ENCODE measurements at places on chromosomes 7 and 10.
A peak's percentile ranks its signal among the peaks of the same experiment; 100 is the strongest.

GRCh38 chr10:75773231-75773780 is 341.9 kb downstream of the LRMDA start:
- DNase-seq, result no peak

DNA sequence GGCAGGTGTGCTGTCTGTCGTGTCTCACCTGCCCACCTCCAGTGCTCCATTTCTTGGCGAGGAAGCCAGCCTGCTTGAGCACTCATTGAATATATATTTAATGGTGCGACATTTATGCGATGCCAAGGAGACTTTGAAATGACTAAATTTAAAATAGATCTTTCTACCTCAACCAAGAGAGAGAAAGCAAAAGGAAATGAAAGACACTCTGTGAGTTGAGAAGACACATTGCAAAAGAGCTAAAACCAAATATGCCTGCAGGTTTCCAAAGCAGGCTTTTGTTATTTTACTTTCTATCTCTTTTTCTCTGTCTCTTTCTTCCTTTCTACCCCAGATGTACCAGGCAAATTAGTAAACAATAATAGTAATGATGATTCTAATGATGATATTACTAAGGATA is 53.6 kb upstream of the AOAH start:
- no peak for DNase-seq

DNA sequence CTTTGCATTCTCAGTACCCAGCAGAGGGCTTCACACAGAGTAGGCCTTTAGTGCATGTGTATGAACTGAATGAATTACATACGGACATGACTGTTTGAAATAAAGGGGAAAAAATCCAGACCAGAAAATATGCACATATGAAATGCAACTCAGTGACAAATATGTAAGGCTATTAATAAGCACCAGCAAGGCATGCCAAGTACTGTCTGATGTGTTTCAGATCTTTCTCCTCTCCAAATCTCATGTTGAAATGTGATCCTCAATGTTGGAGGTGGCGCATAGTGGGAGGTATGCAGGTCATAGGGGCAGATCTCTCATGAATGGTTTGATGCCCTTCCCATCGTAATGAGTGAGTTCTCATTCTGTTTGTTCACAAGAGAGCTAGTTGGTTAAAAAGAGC is 87.3 kb upstream of the TOMM7 start:
- no peak for DNase-seq

DNA sequence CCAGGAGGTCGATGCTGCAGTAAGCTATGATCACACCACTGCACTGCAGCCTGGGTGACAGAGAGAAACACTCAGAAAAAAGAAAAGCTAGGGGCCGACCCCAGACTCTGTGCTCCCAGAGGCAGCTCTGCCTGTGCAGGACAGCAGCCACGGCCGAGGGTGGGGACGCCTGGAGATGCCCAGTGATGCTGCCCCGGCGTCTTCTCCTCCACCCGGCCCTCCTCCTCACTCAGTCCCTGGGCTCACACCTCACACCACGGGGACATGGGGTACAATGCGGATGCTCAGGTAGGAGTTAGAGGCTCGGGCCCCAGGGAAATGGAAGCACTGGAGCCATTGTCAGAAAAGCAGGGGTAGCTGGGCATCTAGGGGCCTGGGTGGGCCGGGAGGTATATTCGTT is 46.3 kb upstream of the ELFN1 start:
- DNase-seq, result no peak

- no peak for DNase-seq
Measured at GRCh38 chr10:86979296-86979818, 11.1 kb downstream of the ADIRF start.

- no peak for DNase-seq
Measured at GRCh38 chr7:54811846-54812254, 52.8 kb upstream of the SEC61G start.

DNA sequence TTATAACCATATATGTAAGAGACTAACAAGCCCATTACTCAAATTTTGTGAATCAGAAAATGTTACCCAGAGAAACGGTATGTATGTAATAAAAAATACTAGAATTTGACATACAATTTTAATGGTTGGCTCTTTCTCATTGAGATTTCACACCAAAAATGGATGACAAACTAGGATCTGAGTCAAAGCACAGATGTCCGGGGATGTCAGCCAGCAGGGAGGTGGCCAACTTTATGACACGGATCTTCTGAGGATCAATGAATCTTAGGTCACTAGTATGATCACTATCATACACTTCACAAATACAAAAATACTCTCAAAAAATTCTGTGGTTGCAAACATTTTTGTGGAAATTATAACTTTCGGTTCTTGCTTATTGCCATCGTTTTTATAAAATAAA is 173.5 kb upstream of the NFE2L3 start:
- DNase-seq, result no peak

GRCh38 chr10:24206334-24206733 is 2.6 kb upstream of the KIAA1217 start:
- no peak for DNase-seq

DNA sequence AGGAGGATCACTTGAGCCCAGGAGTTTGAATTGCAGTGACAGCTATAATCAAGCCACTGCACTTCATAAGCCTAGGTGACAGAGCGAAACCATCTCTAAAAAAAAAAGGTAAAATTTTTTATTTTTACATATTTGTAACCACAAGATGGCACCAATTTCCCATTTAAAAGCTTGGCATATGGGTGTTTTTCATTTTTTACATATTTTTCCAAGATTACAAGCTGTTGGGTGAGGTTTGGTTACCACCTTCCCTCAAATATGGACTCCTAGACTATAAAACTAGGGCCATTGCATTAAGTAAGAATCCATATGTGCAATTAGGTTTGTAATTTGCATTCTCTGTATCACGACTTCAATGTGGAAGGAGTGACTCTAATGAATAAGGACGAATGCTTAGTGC is 129.3 kb upstream of the ACBD5 start:
- no peak for DNase-seq

DNA sequence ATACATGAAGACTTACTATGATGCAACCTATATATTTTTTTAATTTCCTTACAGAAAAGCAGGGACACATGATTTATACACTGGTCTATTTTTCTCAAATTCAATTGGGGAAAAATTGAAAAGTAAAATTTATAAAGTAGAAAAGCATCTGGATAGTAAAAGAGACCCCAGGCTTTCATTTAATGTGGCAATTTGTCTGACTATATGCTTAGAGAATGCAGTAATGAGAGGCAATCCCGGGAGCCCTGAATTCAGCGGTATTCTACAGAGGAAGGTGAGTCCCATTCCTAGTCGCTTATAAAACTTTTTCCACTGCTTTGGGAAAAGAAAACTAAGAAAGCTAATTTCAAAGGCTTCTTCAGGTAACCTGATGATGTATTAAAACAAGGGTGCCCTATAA is 167.1 kb downstream of the SEMA3D start:
- DNase-seq, result no peak

- no peak for DNase-seq
Measured at GRCh38 chr10:59177031-59177797, 771 bp downstream of the PHYHIPL start.

DNA sequence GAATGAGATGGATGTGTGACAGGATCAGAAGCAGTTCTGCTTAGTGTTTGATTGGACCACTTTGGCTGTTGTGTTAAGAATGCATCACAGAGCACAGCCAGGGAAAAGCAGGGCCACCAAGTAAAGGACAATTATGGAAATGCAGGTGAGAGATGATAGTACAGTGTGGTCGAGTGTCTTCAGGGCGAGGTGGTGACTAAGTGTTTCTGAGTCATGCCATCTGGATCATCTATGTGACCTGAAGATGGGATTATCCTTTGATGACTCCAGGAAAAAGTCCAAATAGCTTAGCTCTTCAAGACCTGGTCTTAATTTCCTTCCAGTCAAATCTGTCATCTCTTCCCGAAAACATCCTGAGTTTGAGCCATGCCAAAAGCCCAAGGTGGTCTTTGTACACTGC is 523.2 kb upstream of the IGFBP3 start:
- DNase-seq, result no peak

- no peak for DNase-seq
Measured at GRCh38 chr10:72251635-72252034, 22.1 kb upstream of the DDIT4 start.

GRCh38 chr7:76513817-76514799 is 3.8 kb downstream of the UPK3B start:
- DNase-seq, result no peak

DNA sequence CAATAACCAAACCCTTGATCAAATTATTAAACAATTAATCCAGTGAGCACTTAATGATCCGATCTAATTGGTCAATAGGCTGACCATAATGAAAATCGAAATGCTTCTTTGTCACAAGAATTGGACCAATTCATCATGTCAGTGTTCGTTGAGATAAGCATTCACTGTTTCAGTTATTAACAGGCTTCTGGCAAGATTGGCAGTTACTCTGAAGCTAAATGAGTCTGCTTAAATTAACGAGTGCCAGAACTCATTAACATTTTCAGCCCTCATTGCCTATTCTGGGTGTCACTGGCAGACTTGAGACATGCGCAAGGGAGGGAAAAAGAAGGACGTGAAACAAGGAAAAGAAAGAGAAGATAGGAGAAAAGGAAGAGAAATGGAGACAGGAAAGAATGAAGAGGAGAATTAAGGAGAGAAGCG is 30.7 kb upstream of the SLC26A3 start:
- DNase-seq, result no peak

DNA sequence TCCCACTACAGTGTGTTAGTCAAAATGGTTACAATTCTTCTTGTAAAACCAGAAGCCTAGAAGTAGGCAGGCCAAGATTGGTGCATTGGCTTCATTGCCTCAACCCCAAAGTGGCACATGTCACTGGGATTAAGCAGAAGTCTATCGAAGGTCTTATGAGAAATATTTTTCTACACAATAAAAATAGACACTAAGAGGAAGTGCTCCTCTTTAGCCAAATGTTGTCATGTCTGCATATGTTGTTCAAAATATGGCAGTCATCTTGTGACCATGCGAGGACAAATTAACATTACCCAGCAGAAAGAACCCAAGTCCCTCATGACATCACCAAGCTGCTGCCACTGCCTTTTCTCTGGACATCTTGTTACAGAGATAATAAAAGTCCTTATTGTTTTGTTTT is 6.3 kb upstream of the NSMCE4A start:
- no peak for DNase-seq

GRCh38 chr10:43090188-43090587 is 13.3 kb downstream of the RET start:
- DNase-seq, result no peak

- DNase-seq, result no peak
Measured at GRCh38 chr7:96136600-96137239, 185.2 kb downstream of the SLC25A13 start.

- DNase-seq, result no peak
Measured at GRCh38 chr10:123266971-123267370, 112.8 kb downstream of the BUB3 start.

GRCh38 chr10:14556285-14556956 is 218.3 kb downstream of the FAM107B start:
- DNase-seq, result peak; percentile 37

DNA sequence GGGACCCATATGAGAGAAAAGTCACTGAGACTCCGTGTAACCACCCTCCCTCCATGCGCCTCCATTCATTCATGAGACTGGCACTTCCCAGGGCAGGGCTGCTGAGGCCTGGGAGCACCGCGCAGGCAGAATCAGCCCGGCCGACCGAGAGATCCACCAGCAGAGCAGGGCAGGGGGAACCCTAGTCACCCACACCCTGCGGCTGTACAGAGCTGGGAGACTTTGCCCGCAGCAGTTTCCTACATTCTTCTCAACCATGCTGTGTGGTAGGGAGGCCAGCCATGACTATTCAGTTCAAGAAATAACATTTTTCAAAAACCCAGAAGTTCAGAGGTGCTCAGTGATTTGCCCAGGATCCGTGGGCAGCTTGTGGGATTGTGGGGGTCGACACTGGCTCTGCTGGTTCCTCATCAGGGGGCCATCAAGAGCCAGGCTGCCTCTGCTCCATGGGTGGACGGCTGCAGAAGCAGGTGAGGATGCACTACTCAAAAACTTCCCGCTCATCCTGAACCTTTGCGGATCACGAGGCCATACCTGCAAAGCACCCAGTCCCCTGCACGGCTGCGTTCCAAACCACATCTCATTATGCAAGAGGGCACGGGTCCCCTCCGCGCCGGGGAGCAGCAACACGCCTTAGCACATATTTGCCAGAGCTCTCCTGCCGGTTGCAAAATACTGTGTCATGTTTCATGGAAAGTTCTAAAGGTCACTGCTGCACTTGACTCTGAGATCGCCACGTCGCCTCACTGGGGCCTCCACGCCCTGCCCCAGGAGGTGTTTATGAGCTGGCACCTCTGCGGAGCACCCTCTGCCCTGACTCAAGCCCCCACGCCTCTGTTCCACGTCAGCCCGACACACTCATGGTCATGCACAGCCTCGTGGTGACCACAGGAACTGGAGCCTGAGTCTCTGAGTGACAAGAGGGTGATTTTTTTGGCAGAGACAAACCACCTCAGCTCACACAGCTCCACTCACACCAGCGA is 132.0 kb downstream of the PRKAG2 start:
- DNase-seq, result no peak

DNA sequence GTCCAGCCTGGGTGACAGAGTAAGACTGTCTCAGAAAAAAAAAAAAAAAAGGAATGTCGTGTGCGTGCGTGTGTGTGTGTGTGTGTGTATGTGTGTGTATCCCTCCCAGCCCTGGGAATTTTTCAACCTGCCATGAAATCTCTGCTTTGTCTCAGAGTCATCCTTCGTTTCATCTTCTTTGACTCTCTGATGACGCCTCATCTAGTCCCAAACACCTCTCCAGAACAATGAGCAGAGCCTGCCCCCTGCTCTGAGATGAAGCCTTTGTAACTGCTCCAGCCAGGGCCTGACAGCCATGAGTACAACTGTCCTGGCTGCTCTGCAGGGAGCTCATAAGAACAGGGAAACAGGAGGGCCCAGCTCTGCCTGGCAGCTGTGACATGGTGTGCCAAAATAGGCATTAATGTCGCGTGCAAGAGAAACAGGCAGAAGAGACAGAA is 149.5 kb downstream of the FAM107B start:
- no peak for DNase-seq

DNA sequence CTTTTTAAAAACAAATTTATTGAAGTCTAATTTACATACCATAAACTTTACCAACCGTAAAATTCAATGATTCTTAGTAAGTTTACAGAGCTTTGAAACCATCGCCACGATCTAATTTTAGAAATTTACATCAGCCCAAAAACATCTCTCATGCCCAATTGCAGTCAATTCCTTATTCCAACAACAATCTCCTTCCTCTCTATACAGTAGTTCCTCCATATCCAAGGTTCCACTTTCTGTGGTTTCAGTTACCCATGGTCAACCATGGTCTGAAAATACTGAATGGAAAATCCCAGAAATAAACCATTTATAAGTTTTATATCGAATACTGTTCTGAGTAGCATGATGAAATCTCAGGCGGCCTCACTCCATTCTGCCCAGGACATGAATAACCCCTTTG is 183.4 kb upstream of the ADCY1 start:
- no peak for DNase-seq

GRCh38 chr10:67705921-67706320 is 9.9 kb upstream of the CTNNA3 start:
- no peak for DNase-seq

DNA sequence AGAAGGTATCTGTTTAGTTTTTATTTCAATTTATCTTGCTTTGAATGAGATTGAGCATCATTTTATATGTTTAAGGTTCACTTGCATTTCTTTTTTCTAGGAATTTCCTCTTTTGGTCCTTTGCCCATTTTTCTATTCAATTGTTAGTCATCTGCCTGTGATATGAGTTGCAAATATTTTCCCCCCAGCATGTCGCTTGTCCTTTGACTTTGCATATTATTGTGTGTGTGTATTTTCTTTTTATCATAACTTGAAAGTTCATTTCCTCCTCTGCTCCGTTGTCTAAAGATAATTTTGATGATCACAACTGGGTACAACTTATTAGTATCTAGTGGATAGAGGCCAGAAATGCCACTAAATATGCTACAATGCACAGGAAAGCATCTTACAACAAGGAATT is 132.7 kb upstream of the MDFIC start:
- DNase-seq, result no peak

Data from memory B cell (primary cell).